ENCODE measurements at places on chromosomes 13 and 19.

DNA sequence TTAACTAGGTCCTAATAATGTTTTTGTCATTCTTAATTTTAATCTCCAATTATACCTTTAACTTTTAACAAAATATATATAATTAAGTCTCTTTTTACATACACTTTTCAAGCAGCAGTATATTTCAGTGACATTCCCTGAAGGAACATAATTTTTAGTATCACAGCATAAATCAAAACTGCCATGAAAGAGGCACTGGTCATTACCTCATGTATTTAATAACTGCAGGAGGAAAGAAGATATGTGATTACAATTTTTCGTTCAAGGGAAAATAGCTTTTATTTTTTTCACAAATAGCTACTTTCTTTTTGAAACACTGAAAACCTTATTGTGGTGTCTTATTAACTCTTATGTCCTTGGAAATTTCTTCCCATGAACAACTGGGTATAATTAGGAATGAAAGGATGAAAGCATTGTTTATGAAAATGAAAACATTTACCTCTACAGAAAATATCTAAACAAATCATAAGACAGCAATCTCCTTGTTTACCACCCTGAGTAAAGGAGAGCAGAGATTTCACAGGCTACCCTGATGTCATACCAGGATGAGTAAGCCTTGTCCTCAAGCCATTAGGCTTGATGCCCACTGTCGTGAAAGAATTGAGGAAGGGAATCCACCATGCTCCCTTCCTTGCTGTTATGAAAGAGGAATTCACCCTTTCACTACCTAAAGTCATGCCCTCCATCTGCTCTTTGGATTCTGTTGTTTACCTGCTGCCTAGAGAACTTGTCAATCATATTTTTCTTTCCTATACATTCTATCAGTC is 877.2 kb upstream of the PCDH20 start:
- no peak for DNase-seq

DNA sequence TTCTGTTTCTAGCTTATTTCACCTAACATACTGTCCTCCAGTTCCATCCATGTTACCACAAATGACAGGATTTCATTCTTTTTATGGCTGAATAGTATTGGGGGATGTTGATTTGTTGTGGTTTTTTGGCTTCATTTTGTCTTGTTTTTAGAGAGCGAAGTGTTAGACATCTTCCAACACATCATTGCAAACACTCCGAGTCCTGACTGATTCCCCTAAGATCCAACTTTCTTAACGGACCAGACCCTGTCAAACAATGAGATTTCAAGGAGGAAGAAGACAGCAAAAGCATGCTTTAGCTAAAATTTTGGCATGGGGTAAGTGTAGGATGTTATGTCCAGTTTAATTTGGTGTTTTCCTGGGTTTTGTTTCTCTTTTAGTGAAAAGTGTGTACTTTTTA is 3.8 kb upstream of the CASP14 start:
- no peak for DNase-seq

- DNase-seq, result no peak
Measured at GRCh38 chr13:99122171-99122570, 78.5 kb upstream of the UBAC2 start.

- no peak for DNase-seq
Measured at GRCh38 chr13:46010148-46010547, 42.4 kb downstream of the ZC3H13 start.

DNA sequence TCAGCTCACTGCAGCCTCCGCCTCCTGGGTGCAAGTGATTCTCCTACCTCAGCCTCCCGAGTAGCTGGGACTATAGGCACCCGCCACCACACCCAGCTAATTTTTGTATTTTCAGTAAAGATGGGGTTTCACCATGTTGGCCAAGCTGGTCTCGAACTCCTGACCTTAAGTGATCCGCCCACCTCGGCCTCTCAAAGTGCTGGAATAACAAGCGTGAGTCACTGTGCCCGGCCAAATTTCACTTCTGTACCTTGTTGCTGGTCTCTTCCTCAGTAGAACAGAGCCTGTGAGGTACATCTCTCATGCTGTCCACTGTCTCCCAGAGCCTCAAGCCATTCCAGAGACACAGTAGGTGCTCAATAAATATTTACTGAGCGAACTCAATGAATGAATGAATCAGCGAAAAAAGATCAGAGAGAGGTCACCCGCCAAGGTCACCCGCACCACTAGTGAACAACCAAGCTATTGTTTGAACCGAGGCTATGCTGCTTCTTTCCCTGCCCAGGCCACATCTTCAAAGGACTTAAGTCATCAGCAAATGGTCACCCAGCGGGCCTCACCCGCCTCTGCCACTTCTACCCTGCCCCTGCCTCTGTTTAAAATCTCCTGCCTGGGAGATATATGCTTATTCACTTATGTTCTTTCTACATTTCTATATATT is 9.3 kb downstream of the TMEM143 start:
- no peak for DNase-seq

GRCh38 chr13:48400850-48401291 is 12.0 kb downstream of the LPAR6 start:
- no peak for DNase-seq

- DNase-seq, result no peak
Measured at GRCh38 chr13:78997902-78998629, 339.1 kb upstream of the OBI1 start.

DNA sequence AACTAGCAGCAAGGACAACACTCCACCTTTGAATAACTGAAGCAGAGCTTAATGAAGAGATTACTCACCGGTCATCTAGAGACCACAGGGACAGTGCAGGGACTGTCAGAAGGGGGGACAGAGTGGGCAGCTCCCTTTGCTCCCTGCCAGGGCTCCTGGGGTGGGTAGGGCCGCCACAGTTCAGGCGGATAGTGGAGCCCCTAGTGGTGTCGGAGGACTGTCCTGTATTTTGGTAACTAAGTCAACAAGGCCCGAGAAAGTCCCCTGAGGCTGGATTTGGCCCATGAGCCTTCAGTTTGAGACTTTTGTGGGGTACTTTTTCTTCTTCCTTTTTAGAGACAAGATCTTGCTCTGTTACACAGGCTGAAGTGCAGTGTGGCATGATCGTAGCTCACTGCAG is 44.6 kb downstream of the GJA3 start:
- DNase-seq, result no peak

DNA sequence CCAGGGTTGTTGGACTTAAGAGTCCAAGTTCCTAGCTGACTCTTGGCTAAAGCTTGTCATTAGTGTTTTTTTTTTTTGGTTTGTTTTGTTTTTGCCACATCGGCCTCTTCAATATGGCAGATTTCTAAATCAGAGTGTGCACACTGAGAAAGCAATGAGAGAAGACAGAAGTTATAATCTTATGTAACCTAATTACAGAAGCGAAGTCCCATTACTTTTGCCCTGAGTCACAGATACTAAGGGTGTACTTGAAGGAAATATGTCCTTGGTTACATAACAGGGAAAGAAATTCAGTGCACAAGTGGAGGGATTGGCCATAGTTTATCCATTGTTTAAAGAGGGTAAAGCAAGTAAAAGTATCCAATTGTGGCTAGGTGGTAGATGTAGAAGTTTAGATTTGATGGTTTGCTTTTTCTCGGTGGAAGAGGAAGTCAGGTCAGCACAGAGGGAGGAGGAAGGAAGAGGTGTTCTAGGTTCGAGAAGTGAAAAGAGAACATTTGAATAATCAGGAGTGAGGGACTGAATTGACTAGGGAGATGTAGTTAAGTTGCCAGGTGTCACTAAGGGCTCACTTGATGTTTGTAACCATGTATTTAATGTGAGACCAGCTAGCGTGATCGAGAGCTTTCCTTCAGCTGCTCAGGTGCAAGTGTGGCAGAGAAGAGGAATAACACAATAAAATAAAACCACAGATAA is 12.2 kb downstream of the GTF2F2 start:
- no peak for DNase-seq

GRCh38 chr13:48570216-48570828 is 37.4 kb upstream of the RCBTB2 start:
- no peak for DNase-seq

GRCh38 chr13:99955747-99956472 is 15.7 kb downstream of the ZIC5 start:
- DNase-seq, result no peak

DNA sequence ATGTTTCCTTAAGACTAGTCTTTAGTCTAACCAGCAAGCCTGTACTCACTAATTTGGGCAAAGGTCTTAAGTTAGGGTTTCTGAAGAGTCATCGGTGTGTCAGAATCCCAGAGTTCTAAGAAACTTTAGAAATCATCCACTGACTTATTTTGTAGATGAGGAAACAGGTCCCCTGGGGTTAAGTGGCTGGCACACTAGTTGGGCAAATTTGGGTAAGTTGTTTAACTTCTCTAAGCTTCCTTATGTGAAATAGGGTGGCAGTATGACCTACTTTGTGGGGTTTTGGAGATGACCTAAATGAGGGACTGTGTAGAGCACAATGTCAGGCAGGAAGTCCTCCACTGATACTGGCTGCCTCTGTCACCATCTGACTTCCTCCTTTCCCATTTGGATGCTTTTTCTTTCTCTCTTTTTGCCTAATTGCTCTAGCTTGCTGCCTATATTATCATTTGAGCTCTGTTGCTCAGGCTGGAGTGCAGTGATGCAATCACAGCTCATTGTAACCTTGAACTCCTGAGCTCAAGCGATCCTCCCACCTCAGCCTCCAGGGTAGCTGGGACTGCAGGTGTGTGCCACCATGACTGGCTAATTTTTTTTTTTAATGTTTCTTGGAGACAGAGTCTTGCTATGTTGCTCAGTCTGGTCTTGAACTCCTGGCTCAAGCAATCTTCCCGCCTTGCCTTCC is 2.3 kb downstream of the ADGRE3 start:
- DNase-seq, result no peak

GRCh38 chr13:87497426-87497825 is 173.7 kb upstream of the SLITRK5 start:
- DNase-seq, result no peak

DNA sequence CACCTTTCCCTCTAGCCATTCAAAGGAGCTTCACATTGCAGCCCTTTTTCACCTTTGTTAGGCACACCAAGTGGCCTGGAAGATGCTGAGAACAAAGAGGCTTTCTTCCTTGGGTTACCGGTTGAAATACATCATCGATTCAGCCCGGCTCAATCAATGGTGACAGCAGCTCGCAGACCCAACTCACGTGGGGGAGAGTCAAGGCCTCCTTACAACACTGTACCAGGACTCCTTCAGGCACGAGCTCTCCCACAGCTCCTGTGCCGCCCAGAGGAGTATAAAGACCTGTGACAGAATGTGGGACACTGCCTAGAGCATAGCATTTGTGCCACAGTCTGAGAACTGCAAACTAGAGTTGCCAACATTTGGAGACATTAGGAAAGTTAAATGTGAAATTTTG is 3.9 kb upstream of the LRRC63 start:
- no peak for DNase-seq

GRCh38 chr13:51742611-51743010 is 61.4 kb downstream of the DHRS12 start:
- no peak for DNase-seq

GRCh38 chr13:85640727-85641126 is 158.5 kb downstream of the SLITRK6 start:
- no peak for DNase-seq

- DNase-seq, result no peak
Measured at GRCh38 chr13:41895478-41895877, 65.4 kb downstream of the VWA8 start.

DNA sequence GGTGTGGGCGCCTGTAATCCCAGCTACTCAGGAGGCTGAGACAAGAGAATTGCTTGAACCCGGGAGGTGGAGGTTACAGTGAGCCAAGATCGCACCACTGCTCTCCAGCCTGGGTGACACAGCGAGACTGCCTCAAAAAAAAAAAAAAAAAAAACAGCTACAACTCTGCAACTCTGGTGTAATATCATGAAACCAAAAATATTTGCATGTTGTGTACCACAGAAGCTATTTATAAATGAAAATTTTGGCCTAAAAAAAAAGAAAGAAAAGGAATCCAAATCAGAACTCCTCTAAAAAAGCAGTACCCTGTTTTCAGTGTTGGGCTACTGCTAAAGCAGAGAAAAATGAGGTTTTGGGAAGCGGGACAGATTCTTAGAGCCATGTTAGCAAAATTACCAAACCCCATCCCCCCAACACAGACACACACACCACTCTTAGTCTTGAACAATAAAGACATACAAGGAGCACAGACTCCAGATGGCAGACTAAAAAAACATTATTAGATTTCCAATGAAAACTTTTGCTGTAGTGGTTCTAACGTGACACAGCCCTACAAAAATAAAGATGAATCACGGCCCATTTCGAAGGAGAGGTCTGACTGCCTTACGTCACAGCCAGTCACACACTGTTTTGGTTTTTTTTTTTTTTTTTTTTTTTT is 51.5 kb downstream of the INSR start:
- DNase-seq, result no peak

- no peak for DNase-seq
Measured at GRCh38 chr13:82076496-82076895, 1735.6 kb upstream of the SPRY2 start.

DNA sequence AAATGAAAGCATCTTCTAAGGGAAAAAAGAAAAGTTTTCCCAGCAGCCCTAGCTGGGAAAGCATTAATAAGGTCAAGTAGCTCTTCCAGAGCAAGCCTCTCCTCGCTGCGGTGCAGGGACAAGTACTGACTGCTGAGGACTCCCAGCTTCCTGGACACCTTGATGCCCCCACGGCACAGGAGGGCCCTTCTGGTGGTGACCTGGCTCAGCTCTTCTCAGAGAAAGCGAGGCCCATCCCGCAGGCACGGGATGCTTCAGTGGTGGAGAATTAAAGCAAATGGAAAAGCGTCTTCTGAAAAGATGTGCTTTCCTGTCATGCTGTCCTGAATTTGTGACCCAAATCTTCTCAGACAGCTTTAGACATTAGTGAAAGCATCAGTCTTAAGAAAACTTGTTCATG is 38.8 kb upstream of the LATS2 start:
- DNase-seq, result no peak

- no peak for DNase-seq
Measured at GRCh38 chr13:106466691-106467426, 68.6 kb downstream of the EFNB2 start.

DNA sequence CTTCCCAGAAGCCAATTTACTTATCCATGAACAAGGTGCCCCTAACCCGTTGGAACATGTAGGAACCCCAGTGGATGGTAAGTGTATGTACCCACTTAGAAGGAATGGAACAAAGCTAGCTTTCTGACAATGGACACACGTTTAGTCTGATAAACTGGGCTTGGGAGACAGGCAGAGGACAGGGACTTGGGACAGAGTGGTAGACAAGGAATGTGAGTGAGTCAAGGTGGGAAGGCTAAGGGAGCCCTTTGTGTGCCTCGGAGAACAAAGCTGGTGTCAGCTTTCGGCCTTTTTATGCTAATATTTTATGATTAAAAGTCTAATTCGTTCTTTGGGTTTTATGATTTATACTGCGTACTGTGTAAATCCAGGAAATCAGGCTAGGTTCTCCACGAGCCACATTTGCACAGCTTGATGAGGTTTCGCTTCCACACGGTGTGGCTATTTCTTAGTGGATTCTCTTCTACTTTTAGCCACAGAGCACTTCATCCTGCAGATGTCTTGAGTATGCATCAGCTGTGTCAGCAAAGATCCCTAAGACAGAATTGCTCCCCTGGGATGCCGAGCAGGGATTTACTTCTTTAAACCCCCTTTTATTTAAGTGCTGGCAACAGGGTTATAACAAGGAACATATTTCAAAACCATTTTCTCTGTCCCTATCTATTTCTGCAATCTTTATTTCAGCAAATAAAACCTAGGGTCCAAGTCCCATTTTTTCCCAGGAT is 258.5 kb downstream of the DLEU7 start:
- DNase-seq, result peak; percentile 33

GRCh38 chr19:17997969-17998826 is 9.8 kb upstream of the ARRDC2 start:
- no peak for DNase-seq

All from NCI-H187 (cell line).